ENCODE measurements at places on chromosomes 5 and 9. TPM values are rescaled to one million over a fixed set of nuclear protein-coding genes. Genes with fewer than 3 reads are reported as not detected.

- DNase-seq: no peak
Observed at GRCh38 chr5:10744681-10745080, 16.4 kb downstream of the DAP start.

GRCh38 chr5:123512611-123513461, 859 bp downstream of the CSNK1G3 start:
- peak; percentile 48 for DNase-seq

DNA sequence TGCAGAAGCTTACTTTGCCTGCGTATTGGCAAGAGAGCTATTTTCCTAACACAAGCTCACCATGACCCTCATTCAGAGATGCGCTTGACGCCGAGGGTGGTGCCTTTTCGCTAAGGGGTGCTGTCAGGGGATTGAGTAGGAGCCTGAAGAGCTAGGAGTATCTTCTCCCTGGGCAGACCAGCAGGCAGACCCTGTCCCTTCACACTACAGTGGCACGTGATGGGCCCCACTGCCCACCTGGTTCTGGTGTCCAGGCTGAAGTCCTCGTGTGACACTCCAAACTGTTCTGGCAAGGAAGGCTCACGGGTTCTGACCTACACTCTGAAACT, 198.3 kb downstream of the AUH start:
- no peak for DNase-seq

- DNase-seq: no peak
Observed at GRCh38 chr5:14110680-14111079, 32.5 kb upstream of the TRIO start.

GRCh38 chr9:121892706-121893105, 200.4 kb downstream of the TTLL11 start:
- no peak for DNase-seq

GRCh38 chr5:18732556-18733479, 1098.6 kb downstream of the TAF11L14 start:
- no peak for DNase-seq

The TTC16 gene
- not detected for total RNA-seq

GRCh38 chr5:83714810-83715209, 5.8 kb downstream of the HAPLN1 start:
- no peak for DNase-seq

GRCh38 chr9:35470894-35471293, 19.0 kb upstream of the RUSC2 start:
- no peak for DNase-seq

DNA sequence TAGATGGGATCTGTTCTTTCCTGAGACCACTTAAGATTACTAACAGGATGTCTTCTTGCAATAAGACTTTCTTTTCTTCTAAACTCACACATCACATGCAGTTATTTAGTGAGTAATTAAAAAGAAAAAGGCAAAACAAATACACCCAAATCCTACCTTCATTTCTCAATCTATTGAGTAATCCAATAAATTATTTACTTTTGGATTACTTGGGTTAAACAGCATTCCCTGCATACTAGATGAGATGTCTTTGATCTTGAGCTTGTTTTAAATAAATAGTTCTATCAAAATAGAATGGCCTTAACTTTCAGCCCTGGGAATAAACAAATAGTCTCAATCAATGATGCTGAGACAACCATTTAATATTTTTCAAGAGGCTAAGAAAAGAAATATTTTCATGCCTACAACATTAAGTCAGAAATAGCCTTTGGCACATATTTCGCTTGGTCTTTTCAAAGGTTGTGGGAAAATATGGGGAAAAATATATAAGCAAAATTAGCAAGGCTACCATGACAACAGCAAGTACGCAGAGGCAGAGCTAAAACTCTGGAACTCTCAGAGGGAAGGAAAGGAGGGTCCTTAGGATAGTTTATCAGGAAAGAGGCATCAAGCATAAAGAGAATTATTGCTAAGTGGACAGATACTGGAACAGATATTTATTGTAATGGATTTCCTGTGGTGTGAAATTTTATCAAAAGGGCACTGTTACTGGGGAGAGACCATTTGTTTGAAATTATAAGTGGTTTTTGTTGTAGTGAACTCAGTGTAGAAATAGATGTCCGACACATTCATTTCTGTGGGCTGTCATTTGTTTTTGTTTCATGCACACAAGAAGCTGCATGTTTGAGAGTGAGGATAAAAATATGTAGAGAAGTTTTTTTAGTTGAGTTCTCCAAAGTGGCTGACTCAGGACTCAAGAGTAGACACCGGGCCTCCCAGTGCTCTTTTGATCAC, 70.2 kb upstream of the CDH6 start:
- DNase-seq: no peak

- DNase-seq: no peak
Observed at GRCh38 chr9:17528859-17529258, 50.0 kb upstream of the SH3GL2 start.

DNA sequence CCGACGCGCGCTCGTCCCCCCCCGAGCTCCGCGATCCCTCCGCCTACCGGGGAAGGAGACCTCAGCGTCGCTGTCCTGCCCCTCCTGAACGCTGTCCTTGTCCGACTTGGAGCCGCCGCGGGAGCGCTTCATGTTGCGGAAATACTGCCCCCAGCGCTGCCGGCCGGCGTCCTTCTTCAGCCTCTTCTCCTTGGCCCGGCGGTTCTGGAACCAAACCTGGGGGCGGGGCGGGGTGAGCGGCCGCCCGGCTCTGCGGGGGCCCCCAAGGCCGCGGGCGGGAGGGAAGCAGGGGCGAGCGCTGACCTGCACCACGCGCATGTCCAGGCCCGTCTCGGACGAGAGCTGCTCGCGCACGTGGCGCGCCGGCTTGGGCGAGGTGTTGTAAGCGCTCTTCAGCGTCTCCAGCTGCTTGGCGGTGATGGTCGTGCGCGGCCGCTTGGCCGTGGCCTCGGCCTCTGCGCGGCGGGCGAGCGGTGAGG, 6.3 kb downstream of the LHX3 start:
- no peak for DNase-seq

DNA sequence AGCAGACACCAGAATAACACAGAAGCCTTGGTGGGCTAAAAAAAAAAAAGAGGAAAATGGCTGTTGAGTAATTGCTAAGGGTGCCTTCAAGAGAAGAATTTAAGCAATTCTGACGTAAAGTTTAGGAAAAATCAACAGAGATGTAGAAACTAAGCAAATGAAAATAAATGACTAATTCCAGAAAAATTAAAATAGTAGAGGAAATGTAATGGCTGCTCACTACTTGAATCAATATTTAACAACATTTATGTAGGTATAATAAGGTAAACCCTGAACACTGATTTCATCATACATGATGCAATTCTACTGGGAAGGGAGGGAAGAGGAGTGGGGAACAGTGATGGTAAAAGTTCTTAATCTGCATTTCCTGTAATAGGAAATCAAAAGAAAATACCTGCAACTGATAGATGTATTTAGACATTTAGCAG, 41.4 kb downstream of the PUM3 start:
- no peak for DNase-seq

DNA sequence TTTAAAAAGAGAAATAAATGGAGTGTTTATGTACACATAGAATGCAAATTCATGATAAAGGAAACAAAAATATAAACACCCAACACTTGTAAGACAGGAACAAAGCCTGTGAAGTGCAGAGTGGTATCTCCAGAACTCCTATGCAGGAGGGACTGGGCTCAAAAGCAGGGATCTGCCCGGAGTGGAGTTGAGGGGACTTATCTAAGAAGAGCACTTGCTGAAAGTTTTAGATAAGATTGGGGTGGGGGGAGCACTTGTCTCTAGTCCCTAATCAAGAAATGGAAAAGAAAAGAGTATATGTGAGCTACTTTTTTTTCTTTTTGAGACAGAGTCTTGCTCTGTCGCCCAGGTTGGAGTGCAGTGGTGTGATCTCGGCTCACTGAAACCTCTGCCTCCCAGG, 840.4 kb downstream of the MAT2B start:
- DNase-seq: no peak

DNA sequence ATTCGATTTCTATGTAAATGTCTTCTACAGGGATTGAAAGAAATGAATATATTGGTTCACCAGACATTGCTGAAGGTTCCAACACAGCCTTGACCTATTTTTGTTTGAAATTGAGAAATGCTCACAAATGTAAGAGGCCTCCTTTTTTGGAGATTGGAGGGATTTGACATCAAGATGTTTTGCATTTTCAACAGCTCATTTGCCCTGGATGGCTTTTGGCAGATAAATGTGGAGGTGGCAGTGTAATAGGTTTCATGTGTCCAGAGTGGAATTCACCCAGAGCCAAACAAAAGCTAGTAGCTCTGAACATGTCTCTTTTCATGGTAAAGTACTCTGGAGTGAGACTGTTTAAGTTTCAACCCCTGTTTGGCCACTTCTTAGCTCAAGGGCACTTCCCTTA, 77.3 kb downstream of the PALM2AKAP2 start:
- no peak for DNase-seq

DNA sequence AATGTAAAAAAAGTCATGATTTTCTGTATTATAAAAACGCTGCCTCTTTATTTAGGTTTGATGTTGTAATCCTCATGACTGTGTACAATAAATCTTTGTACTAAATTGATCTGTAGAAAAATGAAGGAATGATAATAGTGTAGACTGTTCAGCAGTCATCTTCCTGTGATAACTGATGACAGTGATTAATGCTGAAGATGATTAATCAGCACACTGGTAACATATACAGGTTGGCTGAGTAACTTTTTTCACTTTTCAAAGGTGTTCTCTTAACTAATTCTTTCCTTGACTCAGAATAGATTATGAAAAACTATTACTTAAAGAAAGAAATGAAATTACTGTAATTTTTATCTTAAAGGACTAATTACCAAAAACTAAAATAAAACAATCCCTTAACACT, 122.5 kb downstream of the RFX3 start:
- DNase-seq: no peak
